ENCODE measurements at places on chromosomes 6 and 20.
A peak's percentile ranks its signal among the peaks of the same experiment; 100 is the strongest.

GRCh38 chr20:20366876-20367574 is 879 bp upstream of the INSM1 start:
- no peak for DNase-seq

DNA sequence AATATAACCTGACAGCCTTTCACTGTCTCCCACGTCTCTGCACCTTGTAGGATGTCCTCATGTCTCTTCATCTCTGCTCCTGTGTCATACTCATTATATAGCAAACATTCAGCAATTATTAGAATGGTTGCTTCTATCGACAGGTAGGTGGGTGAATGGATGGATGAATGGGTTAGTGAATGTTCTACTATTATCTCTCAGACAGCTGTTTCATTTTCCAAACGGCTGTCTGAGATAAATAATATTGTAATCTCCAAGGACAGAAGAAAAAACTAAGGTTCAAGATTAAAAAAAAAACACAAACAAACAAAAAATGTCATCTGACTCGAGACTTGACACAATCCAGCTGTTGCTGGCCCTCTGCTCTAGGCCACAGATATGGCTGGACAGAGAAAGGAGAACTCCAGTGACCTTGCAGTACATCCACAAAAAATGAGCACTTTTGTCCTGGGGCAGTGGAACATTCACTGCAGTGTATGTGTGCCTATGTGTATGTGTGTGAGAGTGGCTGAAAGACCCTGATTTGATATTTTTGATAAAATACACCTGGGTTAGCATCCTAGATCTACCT is 2.1 kb downstream of the HNF4A start:
- no peak for DNase-seq

- DNase-seq: peak; percentile 24
These were observed 244.9 kb downstream of the ZFAND3 start for GRCh38 chr6:38064431-38064830.

- no peak for DNase-seq
These were observed 33.4 kb downstream of the NCOA3 start for GRCh38 chr20:47535088-47535487.

- no peak for DNase-seq
These were observed 31.5 kb downstream of the ZFP64 start for GRCh38 chr20:52160049-52160570.

DNA sequence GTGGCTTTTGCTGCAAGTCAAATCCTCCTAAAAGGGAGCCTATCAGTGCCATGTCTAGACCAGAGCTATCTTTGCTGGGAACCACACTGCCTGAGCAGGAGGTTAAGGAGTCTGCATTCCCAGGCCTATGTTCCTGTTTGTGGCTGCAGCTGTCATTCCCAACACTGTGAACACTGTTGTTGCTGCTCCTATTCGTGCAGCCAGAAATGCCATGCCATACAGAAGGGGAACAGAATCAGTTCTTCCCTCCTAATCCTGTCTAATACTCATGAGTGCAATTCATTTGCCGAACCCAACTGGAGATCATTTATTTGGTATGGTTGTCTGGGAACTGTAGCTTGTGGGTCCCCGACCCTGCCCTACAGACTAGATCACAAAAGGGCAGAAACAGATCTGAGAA is 406.5 kb upstream of the GJE1 start:
- DNase-seq: peak; percentile 16

DNA sequence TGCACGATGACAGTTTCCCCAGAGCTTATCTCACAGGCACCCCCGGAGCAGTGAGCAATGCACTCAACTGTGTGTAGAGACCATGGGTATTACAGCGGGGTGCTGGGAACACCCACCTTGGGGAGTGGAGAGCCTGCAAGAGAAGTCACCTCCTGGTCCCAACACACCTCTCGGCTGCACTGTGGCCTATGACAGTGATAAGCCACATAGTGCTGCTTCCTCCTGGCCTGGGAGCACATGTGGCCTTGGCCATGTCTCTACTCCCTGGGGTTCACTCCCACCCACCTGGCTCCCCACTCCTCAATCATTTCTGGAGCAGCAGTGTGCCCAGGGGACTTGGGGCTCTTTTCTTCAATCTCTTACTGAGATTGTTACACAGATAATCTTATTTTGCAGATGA is 77.0 kb downstream of the SLC24A3 start:
- DNase-seq: no peak

GRCh38 chr6:9540126-9540525 is 874.7 kb downstream of the TFAP2A start:
- DNase-seq: peak; percentile 25

DNA sequence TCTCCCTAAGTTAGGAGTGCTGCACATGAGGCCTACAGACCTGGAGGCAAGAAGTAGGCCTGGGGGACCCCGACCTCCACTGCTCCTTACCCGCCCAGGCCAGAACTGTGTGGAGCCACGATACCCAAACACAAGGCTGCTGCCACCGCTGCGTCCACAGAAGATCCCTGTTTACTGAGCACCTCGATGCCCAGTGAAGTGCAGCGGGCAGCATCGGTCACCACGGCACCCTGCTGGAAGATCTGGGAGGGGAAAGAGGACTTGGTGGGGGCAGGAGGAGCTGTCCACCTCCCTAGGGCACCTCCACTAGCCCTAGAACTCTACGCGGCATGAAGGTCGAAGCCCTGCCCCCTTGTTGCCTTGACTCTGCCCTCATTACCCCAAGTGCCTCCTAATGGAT is 9.9 kb downstream of the GGT7 start:
- no peak for DNase-seq

DNA sequence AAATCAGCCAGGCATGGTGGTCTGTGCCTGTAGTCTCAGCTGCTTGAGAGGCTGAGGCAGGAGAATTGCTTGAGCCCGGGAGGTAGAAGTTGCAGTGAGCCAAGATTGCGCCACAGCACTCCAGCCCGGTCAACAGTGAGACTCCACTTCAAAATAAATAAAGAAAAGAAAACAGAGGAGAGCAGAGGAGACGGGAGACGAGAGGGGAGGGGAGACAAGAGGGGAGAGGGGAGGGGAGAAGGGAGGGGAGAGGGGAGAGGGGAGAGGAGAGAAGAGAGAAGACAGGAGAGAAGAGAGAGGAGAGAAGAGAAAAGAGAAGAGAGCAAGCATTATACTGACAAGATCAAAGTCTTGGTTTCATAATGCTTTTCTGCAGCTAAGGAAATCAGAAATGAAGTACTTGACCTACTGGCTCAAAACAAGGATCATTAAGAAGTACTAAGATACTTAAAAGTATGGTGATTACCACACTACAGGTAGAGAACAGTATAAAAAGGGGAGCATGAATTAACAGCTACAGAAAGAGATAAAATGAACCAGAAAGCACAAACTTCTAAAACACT is 30.5 kb downstream of the FAM8A1 start:
- DNase-seq: no peak

GRCh38 chr20:6055981-6056569 is 2.2 kb upstream of the LRRN4 start:
- no peak for DNase-seq

GRCh38 chr20:63625771-63626423 is 1.0 kb downstream of the GMEB2 start:
- DNase-seq: peak; percentile 34

DNA sequence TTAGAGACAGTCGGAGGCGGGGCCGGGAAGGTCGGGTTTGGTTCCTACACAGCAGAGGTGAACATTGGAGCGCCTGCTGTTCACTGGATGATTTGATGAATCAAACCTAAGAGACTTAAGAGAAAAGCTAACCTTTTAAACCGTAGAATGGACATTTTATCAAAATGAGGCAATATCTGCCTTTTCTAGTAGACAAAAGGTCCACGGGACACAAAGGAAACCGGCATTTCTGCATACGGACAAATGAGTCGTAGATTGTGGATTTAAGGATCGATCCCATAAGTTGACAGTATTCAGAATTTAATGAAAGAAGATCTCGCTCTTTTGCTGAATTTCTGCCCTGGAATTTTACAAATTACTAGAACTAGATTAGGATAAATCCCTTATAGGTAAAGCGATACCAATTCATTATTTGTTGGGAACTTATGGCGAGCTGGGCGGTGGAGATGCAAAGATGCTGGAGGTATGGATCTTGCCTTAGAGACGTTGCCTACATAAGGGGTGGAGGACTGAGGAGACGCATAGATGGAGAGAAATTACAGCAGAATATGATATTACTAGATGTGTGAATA is 400 bp downstream of the PAK1IP1 start:
- no peak for DNase-seq

- peak; percentile 85 for DNase-seq
These were observed 9.9 kb upstream of the PSMF1 start for GRCh38 chr20:1108437-1108920.

- no peak for DNase-seq
These were observed 6.4 kb downstream of the TP53INP2 start for GRCh38 chr20:34710568-34710839.

DNA sequence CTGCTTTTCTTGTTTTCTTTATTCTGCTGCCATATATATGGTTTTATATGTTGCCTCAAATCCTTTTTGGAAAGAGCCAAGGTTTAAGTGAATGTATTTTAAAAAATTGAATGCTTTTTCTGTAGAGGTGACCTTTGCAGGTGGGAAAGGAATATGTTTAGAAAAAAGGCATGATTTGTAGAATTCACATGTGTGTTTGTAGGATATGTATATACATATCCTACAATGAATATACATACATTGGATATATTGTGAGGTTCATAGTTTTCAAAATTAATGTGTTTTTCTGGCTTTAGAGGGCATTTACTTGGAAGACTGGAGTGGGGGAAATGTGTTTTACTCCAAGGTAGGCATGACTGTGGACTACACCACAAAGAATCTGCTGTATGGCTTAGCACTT is 4.0 kb upstream of the EYA2 start:
- DNase-seq: no peak

- DNase-seq: peak; percentile 47
These were observed 111.9 kb downstream of the CEBPB start for GRCh38 chr20:50302341-50303057.

- no peak for DNase-seq
These were observed 685.5 kb upstream of the CITED2 start for GRCh38 chr6:140059947-140060346.

DNA sequence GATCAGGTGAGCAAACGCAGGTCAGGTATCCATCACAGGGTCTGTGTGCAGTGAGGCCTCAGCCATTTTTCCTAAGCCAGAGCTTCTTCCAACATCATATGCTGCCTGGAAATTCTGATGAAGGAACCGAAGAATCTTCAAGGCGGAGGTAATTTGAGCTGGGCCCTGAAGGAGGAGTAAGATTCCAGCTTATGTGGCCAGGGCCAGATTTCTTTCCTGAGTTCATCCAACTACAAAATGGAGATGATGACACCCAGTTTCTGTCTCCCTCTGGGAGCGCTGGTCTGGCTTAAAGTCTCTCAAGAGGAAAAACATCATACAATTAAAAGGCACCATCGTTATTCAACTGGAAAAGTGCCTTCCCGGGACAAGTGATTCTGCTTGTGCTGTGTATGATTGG is 6.9 kb upstream of the MANBAL start:
- peak; percentile 84 for DNase-seq

- DNase-seq: no peak
These were observed 533.7 kb downstream of the BCKDHB start for GRCh38 chr6:80640176-80640575.

- DNase-seq: no peak
These were observed 142.3 kb upstream of the NRSN1 start for GRCh38 chr6:23983735-23984134.

DNA sequence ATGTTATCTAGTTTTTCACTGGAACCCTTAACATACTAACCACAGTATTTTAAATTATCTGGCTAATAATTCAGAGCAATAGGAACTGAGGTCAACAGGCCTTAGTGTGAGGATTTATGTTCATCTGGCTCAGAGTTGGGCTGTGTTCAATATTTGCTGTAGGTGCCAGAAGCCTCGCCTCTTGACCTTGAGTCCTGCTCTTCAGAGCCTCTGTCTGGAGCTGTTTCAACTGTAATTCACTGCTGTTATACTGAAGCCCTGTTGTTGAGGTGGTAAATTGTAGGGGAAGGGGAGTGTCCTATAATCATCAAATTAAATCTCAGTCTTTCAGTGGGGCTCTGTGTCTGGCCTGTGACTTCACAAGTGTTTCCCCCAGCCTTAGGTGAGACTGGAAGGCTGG is 184.4 kb downstream of the CDH26 start:
- DNase-seq: no peak

DNA sequence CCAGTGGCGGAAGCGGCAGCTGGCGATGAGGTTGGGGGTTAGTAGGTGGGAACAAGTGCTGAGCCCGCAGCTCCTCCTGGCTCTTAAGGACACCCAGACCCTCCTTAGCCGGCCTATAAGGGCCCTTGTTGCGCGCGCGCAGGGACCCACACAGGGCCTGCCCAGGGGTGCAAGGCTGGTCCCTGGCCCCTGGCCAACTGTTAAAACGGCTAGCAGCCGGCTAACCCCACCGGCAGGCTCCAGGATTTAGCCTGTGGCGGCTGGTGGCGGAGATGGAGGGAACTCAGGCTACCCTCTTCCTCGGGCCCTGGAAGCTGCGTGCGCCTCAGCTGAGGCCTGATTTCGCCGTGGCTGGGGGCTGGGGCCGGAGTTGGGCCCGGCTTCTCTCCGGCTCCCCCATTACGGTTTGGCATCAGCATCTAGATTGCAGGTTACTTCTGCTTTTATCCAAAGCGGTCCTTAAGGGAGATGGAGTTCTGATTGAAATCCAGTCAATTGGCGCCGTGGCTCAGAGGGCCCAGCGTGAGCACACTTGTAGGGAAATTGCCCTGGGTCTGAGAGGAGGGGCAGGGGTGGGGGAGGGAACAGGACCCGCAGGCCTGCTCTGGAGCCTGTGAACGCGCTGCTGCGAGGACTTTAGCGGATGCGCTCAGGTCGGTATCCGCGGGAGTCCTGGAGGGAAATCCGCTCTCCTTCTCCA is 36.9 kb upstream of the CCDC167 start:
- DNase-seq: no peak

GRCh38 chr6:14211562-14211942 is 94.0 kb downstream of the CD83 start:
- DNase-seq: peak; percentile 44

DNA sequence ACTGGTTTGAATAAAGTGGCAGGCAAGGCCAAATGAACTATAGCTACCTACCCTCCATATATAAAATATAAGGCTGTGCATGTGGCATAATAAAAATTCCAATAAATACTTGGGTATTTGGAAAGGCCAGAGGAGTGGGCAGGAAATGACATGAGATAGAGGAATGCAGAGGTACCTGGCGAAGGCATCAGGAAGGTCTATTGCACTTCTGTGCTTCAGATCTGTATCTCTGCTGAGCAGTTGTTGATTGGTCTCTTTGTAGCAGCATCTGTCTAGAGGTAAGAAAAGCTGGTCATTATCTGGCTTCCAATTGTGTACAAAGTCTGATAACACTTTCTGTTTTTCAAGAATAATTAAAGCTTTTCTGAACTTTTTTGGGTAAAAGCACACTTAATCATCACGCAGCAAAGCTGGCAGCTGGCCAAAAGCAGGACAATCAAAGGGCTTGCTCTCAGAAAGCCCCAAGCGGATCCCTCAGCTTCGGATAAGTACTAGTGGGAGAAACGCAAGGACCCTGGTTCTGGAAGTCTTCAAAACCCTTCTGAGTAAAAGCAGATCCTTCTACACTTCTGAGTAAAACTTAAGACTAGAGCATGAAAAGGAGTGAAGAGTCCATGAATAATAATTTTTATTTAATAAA is 120.1 kb upstream of the TCF21 start:
- no peak for DNase-seq

- DNase-seq: no peak
These were observed 439.5 kb downstream of the PLCB1 start for GRCh38 chr20:8571611-8572010.
